ENCODE measurements at places on chromosomes 1 and 21. TPM values are rescaled to one million over a fixed set of nuclear protein-coding genes. Genes with fewer than 3 reads are reported as not detected.

The NID1 gene
- 164 TPM for polyA plus RNA-seq

The ZSCAN20 gene
- 5.6 TPM for polyA plus RNA-seq

The PUM1 gene
- polyA plus RNA-seq: 132 TPM

The LCE1A gene
- not detected for polyA plus RNA-seq

GRCh38 chr1:95232646-95233318, 1.2 kb upstream of the RWDD3 start:
- no peak for DNase-seq

DNA sequence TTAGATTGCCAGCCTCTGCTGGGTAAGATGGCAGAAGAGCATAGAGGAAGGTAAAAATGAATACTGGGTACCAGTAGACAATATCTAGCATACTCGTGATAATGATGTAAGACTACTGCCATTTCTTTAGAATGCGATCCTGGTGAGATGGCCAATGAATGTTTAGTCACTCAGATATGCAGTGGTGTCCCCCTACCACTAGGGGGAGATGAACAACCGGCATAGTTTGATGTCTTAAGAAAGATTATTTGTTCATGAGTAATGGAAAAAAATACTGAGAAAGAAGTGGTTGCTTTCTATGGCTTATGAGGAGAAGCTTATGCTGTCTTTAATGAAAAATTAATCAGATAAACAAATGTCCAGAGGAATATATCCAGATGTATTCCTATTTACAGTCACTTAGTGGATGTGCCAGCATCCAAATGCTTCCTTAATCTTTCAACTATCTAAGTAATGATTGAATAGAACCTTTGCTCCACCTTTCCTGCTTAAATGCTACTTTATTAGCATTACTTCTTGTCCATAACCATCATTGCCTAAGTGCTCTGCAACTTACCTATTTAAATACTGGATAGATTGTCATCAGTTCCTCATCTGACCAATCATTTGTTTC, 256.6 kb downstream of the ST6GALNAC3 start:
- no peak for DNase-seq

DNA sequence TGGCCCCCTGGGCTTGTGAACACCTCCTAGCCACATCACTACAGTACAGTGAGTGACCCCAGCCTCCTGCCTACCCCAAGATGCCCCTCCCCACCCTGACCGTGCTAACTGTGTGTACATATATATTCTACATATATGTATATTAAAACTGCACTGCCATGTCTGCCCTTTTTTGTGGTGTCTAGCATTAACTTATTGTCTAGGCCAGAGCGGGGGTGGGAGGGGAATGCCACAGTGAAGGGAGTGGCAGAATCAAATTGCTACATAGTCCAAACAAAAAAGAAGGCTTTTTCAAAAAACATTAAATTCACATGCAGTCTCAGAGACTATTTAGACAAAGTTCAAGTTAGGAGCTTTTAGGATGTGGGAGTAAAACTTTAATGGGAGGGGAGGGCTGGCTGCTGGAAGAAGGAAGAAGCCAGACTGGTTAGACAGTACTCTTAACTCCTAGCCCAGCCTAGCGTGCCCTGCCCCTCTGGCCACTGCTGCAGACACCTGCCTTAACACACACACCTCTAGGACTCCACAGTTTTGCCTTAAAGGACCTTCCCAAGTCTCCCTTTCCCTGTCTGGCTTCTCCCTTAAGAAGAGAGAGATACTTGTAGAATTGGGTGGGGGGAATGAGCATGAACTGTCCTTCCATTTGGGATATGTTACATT, 9.4 kb downstream of the PEA15 start:
- no peak for DNase-seq

- no peak for DNase-seq
Measured at GRCh38 chr1:14597343-14598006, 1.0 kb upstream of the KAZN start.

DNA sequence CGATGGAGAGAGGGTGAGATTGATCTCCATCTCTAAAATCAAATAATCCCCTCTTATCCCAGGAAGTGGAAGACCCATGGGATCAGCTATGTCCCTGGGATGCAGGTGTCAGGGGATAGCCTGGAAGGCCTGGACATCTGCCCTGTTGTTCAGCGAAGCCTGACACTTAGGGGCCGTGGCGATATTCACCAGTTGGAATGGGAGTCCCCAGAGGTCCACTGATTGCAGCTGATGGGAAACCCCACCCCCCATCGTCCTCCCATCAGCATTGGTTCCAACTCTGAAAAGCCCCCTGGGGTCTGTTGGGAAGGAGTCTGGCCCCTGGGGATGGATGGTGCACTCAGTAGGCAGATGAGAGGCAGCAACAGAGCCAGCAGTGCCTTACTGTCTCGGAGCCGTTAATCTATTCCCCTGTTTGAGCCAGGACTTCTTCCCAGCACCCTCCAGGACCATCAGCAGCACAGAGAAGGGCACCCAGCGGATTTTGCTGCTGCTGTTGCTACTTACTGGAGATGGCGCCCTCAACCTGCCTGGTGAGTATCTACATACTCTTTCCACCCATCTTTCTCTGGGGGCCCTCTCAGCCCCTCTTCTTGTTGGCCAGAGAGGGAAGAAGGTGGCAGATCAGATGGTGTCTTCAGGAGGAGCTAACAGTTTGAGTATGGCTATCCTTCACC, 13.4 kb downstream of the CATSPER4 start:
- DNase-seq: no peak
